ENCODE measurements at places on chromosomes 12 and 14. TPM values are rescaled to one million over a fixed set of nuclear protein-coding genes. Genes with fewer than 3 reads are reported as not detected.

DNA sequence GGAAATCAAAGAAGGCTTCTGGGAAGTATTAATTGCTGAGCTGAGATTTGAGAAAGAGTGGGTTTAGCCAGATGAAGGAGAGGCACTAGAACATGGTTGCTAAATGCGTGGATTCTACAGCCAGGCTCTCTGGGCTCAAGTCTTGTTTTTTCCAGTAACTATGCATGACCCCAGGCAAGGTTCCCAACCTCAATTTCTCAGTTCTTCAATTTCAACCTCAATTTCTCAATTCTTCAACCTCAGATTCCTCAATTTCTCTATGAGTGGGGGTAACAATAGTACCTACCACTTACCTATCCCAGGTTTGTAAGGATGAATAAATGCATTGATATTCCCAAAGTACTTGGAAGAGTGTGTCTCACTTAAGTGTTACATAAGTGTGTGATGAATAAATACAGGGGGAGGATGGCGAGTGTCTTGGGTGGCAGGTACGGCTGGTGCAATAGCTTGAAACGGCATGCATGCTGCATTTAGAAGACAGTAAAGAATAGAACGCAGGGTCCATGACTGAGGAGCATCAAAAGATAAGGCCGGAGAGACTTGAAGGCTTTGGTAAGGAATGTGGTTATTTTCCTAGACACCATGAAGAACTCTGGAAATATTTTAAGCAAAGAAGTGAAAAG, 149.1 kb upstream of the ATP2B1 start:
- no peak for DNase-seq
- H3K36me3 ChIP-seq: no peaks in the 10 kb centered on the region
- no peak overlapping the region for H3K27ac ChIP-seq
- no peaks in the 10 kb centered on the region for H3K27me3 ChIP-seq
- no peak overlapping the region for H3K4me3 ChIP-seq
- peaks cover 6% of the 10 kb centered on the region for H3K4me1 ChIP-seq

DNA sequence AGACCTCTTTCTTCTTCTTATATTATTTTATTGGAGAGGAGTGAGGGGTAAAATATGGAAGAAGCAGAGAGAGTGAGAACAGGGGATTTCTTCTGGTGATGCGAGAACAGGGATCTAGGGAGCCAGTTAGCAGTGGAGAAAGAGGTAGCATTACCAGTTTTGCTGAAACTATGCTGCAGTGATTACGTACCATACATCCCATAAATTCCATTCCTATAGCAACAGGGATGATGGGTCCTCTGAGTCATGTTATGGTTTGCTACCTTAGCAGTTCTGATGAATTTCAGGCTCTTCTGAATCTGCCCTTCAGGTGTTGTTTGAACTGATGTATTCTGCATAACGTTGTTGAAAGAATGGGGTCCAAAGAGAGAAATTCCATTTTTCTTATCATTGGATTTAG, 625.4 kb upstream of the LRFN5 start:
- no peak overlapping the region for H3K27ac ChIP-seq
- H3K4me3 ChIP-seq: no peak overlapping the region
- no peak for DNase-seq

The MYH7 gene
- 0.18 TPM for total RNA-seq

DNA sequence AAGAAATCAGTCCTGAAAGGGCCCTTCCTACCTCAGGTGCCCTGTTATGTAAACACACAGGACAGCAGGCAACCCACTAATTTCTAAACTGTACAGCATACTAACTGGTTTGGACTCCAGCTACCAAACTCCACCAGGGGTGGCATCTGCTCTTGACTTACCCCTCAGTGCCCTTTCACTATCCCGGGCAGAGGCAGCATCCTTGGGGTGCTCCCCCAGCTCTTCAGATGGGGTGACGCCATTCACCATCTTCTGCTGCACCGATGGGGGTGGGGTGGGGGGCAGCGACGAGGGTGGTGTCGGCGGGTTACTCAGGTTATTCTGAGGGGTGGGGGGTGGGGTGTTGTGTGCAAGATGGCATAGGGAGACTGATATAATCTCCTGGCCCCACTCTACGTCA, 11.5 kb upstream of the PRKAG1 start:
- H3K4me3 ChIP-seq: no peak overlapping the region
- H3K27ac ChIP-seq: no peak overlapping the region
- no peaks in the 10 kb centered on the region for H3K4me1 ChIP-seq
- H3K36me3 ChIP-seq: peaks cover 97% of the 10 kb centered on the region
- H3K27me3 ChIP-seq: no peaks in the 10 kb centered on the region

GRCh38 chr14:105859717-105860614, 333.6 kb downstream of the TMEM121 start:
- H3K4me1 ChIP-seq: no peaks in the 10 kb centered on the region
- H3K36me3 ChIP-seq: no peaks in the 10 kb centered on the region
- no peak overlapping the region for H3K27ac ChIP-seq
- H3K27me3 ChIP-seq: no peaks in the 10 kb centered on the region

The ESR2 gene
- total RNA-seq: 0.66 TPM

DNA sequence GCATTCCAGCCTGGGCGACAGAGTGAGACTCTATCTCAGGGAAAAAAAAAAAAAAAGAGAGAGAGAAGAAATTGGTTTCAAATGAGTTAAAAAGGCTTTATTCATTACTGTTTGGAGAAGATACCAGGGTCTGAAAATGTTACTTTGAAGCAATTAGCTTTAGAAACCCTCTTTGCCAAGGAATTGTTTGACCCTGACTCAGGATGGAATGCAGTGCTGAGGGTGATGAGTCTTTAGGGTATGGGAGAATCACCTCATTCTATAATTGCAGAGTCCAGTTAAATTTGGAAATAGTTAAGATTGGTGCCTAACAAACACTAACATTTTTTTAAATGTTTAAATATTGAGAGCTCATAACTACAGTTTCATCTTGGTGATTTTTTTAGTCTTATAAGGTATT, 13.3 kb downstream of the RAP1B start:
- H3K4me3 ChIP-seq: no peak overlapping the region
- H3K27ac ChIP-seq: no peak overlapping the region
- no peak for DNase-seq
- peaks cover 18% of the 10 kb centered on the region for H3K36me3 ChIP-seq

GRCh38 chr14:99192028-99192621, 79.9 kb downstream of the BCL11B start:
- DNase-seq: no peak
- H3K36me3 ChIP-seq: no peaks in the 10 kb centered on the region
- peak overlapping the region; percentile 66 for H3K27ac ChIP-seq
- H3K4me1 ChIP-seq: no peaks in the 10 kb centered on the region
- H3K4me3 ChIP-seq: peak overlapping the region; percentile 2

The PROX2 gene
- not detected for total RNA-seq

The P2RX7 gene
- total RNA-seq: 1.0 TPM

DNA sequence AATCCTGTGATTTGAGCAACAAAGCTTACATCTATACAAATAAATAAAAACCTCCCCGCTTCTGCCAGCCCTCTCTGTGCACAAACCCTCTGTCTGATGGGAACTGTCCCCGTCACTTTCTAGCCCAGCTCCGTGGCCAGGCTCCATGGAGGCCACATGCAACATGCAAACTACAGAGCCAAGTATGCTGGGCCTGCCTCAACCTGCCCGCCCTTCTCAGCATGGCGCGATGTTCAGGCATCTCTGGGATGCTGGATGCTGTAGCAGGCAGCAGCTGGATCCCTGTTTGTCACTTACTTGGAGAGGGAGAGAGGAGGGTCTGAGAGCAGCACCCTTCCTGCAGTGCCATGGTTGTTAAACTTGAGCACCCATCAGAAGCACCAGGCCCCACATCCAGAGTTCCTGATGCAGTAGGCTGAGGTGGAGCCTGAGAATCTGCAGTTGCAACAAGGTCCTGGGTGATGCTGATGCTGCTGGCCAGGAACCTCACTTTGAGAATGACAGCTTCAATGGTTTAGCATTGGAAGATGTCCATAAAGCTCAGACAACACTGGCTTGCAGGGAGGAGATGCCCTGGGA, 32.4 kb downstream of the CLMN start:
- no peak overlapping the region for H3K27ac ChIP-seq
- H3K4me3 ChIP-seq: no peak overlapping the region
- DNase-seq: no peak
- H3K36me3 ChIP-seq: no peaks in the 10 kb centered on the region
- H3K27me3 ChIP-seq: no peaks in the 10 kb centered on the region

DNA sequence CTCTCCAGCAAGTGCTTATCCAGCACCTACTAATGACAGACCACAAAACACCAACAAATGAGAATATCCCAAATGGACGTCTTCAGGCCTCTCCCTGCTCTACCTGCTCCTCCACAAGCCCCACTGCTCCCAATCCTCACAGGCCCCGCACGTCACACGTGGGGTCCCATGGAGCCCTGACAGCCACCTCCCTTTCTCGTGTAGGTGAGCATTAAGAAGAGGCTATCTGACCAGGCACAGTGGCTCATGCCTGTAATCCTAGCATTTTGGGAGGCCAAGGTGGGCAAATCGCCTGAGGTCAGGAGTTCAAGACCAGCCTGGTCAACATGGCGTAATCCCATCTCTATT, 5.4 kb downstream of the RIMBP2 start:
- H3K4me3 ChIP-seq: no peak overlapping the region
- no peak for DNase-seq
- H3K36me3 ChIP-seq: no peaks in the 10 kb centered on the region

GRCh38 chr14:23675906-23676305, 39.7 kb downstream of the DHRS2 start:
- H3K4me1 ChIP-seq: no peaks in the 10 kb centered on the region
- no peak overlapping the region for H3K27ac ChIP-seq
- no peaks in the 10 kb centered on the region for H3K27me3 ChIP-seq
- no peaks in the 10 kb centered on the region for H3K36me3 ChIP-seq
- DNase-seq: no peak

- H3K27me3 ChIP-seq: no peaks in the 10 kb centered on the region
- H3K36me3 ChIP-seq: no peaks in the 10 kb centered on the region
- H3K4me3 ChIP-seq: peak overlapping the region; percentile 81
- peak overlapping the region; percentile 92 for H3K27ac ChIP-seq
Observed at GRCh38 chr12:1796515-1797010, 23.8 kb upstream of the LRTM2 start.

- DNase-seq: no peak
- H3K27me3 ChIP-seq: no peaks in the 10 kb centered on the region
- no peaks in the 10 kb centered on the region for H3K4me1 ChIP-seq
- no peak overlapping the region for H3K27ac ChIP-seq
- no peak overlapping the region for H3K4me3 ChIP-seq
Observed at GRCh38 chr14:49961270-49962222, 68.7 kb downstream of the ARF6 start.

The OR11G2 gene
- total RNA-seq: not detected

DNA sequence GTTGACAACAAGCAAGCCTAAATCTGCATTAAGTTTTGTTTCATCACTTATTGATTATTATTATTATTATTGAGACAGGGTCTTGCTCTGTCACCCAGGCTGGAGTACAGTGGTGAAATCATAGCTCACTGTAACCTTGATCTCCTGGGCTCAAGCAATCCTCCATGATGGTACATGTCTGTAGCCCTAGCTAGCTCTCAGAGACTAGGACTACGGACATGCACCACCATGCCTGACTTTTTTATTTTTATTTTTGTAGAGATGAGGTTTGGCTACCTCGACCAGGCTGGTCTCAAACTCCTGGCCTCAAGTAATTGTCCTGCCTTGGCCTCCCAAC, 35.7 kb upstream of the STK38L start:
- DNase-seq: no peak
- H3K4me1 ChIP-seq: no peaks in the 10 kb centered on the region
- no peaks in the 10 kb centered on the region for H3K36me3 ChIP-seq
- no peak overlapping the region for H3K4me3 ChIP-seq
- no peaks in the 10 kb centered on the region for H3K27me3 ChIP-seq

DNA sequence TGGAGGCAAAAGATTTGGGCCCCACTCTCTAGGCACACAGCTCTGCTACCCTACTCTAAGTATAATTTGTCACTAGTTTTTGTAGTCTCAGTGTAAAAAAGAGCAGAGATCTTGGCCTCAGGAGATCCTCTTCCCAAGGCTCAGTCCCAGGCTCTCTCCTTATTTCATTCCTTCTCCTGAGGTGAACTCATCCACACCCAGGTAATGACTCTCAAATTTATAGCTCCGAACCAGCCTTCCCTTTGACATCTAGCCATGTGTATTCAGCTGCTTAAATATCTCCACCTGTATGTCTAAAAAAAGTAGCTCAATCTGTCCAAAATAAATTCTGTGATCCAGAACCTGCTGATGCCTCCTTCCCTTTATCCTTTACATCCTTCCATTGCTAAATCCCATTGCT, 173.5 kb upstream of the HIF1A start:
- H3K27me3 ChIP-seq: no peaks in the 10 kb centered on the region
- H3K36me3 ChIP-seq: no peaks in the 10 kb centered on the region

The SYCP3 gene
- not detected for total RNA-seq

The RAD51AP1 gene
- total RNA-seq: 3.2 TPM

GRCh38 chr12:3700861-3701260, 52.0 kb downstream of the CRACR2A start:
- no peak for DNase-seq
- H3K36me3 ChIP-seq: no peaks in the 10 kb centered on the region
- H3K4me1 ChIP-seq: no peaks in the 10 kb centered on the region
- H3K27me3 ChIP-seq: no peaks in the 10 kb centered on the region
- no peak overlapping the region for H3K27ac ChIP-seq

DNA sequence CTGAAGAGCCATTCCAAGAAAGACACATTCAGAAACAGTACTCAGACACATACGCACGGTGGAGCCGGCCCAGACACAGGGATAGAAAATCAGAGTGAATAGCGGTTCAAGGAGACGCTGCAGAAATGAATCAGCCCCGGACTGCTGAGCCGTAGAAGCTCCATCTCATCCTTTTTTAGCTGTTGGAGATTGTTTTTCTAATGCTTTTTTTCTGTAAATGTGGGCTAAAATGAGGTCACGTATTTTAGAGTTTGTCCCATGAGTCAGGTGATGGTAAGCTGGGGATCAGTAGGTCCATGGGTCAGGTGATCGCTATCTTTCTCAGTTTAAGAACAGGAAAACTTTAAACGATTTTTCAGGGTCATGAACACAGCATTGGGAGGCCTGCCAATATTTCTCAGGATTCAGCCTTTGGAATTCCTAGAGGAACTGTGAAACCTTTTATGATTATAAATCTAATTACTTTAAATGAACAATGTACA, 202.4 kb downstream of the ITPR2 start:
- no peak overlapping the region for H3K4me3 ChIP-seq
- no peaks in the 10 kb centered on the region for H3K36me3 ChIP-seq
- no peak for DNase-seq
- no peaks in the 10 kb centered on the region for H3K27me3 ChIP-seq
- no peak overlapping the region for H3K27ac ChIP-seq

The KRT74 gene
- not detected for total RNA-seq

The PLEKHD1 gene
- not detected for total RNA-seq

GRCh38 chr12:72236071-72236705, 36.0 kb upstream of the TRHDE start:
- no peaks in the 10 kb centered on the region for H3K36me3 ChIP-seq
- no peak overlapping the region for H3K27ac ChIP-seq
- H3K4me3 ChIP-seq: no peak overlapping the region
- no peaks in the 10 kb centered on the region for H3K27me3 ChIP-seq
- no peaks in the 10 kb centered on the region for H3K4me1 ChIP-seq

The RPL10L gene
- total RNA-seq: 5.7 TPM

Data from Peyer's patch (tissue), 4 donors.